ENCODE measurements at places on chromosomes 7 and 10. TPM values are rescaled to one million over a fixed set of nuclear protein-coding genes. Genes with fewer than 3 reads are reported as not detected.

HECW1 gene
- total RNA-seq = 0.77 TPM

WEE2 gene
- not detected for total RNA-seq

GRCh38 chr7:150994838-150995510, 4.2 kb downstream of the NOS3 start:
- no peak for DNase-seq
- H3K27ac ChIP-seq = no peak overlapping the region
- H3K27me3 ChIP-seq = no peaks in the 10 kb centered on the region
- H3K4me3 ChIP-seq = no peak overlapping the region
- H3K4me1 ChIP-seq = no peaks in the 10 kb centered on the region

GRCh38 chr10:18545621-18546305, 105.6 kb downstream of the NSUN6 start:
- H3K27ac ChIP-seq = no peak overlapping the region
- no peaks in the 10 kb centered on the region for H3K27me3 ChIP-seq
- H3K36me3 ChIP-seq = no peaks in the 10 kb centered on the region
- no peaks in the 10 kb centered on the region for H3K4me1 ChIP-seq
- DNase-seq = no peak

DNA sequence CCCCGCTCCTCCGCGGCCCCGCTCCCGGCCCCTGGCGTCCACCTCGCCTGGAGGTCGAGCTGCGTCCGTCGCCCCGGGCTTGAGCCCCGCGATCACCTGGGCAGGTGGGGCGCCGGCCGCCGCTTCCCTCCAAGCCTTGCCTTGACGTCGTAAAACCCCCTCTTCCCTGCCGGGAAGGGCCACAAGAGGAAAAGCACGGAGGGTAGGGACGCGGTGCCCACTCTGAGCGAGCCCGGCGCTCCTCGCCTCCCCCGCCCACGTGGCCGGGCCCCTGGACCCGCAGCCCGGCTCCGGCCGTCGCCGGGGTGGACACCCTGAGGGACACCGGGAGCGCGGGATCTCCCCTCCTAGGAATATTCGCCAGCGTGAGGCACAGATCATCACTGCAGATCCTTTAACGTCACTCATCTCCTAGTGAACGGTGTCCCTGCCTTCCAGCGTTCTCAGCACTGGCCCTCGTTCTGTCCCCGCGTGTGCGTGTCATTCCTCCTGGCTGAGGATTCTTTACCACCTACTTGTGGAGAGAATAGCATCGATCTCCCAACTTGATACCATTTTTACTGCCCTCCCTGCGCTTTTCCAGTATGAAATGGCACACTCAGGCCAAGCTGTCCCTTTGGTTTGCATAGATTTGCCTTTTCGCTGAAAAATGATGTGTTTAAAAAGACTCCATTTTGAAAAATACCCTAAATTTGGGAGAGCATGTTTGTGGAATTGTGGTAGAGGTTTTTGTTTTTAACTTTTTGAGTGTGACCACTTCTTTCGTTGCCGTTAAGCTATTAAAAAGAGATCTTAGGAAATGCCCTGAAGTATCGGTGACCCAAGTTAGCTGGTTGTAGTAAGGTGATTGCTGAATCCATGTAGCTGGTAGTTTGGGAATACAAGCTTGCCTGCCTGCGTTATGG, 649 bp downstream of the ACTR3B start:
- H3K36me3 ChIP-seq = no peaks in the 10 kb centered on the region
- H3K27ac ChIP-seq = peak overlapping the region; percentile 84
- peaks cover 16% of the 10 kb centered on the region for H3K4me1 ChIP-seq
- H3K4me3 ChIP-seq = peak overlapping the region; percentile 96

DNA sequence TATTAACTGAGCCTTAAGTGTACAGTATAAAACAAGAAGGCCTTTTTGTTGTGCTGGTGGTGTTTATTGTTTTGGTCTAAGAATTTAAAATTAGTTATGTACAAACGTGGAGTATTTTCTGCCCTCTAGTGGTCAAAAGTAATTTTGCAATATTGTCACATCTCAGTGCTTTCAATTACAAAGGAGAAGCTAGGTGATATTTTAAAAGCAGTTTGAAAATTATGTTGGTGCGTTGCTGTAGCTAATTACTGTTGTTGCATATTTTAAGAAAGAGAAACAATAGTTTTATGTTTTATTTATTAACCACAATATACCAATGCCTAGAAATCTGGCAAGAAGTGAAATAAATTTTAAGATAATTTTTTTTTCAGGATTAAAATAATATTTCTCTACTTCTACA, 11.4 kb downstream of the NPVF start:
- no peaks in the 10 kb centered on the region for H3K36me3 ChIP-seq
- H3K4me1 ChIP-seq = no peaks in the 10 kb centered on the region
- H3K27ac ChIP-seq = no peak overlapping the region
- peaks cover 14% of the 10 kb centered on the region for H3K27me3 ChIP-seq

DNA sequence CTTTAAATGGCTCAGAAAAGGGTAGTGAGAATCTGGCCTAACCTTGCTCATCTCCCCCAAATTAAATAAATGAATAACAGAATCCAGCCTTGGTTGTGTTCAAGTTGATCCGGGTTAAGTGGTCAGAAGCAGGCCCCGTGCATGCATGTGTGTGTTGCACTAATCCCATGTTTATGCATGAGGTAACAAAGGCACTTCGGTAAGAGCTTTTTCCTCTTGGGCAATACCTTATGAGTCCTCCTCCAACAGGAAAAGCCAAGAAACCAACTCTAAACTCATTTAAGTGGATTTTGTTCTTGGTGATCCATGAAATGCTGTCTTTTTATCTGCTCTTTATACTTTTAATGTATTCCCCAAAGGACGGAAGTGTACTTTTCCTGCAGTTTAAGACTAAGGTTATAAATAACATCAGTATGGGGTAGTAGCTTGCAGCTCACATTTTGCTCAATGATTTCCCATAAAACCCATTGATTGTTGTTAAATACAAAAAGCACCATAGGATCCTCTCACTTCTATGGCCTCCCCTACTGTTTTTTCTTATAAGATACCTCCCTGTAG, 104.9 kb upstream of the YAE1 start:
- no peak overlapping the region for H3K4me3 ChIP-seq
- H3K4me1 ChIP-seq = peaks cover 4% of the 10 kb centered on the region
- peaks cover 8% of the 10 kb centered on the region for H3K27me3 ChIP-seq
- DNase-seq = no peak
- no peaks in the 10 kb centered on the region for H3K36me3 ChIP-seq

DNA sequence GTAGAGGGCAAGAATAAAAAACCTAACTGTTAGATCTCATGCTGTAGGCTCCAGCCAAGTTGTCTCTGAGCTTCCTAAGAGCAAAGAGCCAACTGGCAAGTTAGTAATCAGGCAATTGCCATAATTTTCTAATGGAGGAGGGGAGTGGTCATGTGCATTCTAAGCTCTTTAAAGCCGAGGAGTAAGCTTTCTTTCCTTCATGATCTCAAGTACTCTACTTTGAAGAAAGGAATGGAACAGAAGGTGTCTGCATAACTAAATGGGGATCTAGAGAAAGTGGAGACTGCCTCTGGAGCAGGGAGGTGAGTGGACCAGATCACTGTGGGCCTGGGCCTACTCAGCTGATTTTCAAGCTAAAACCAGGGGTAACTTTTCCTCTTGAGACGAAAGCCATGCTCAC, 37.7 kb upstream of the TOMM7 start:
- no peak for DNase-seq
- peaks cover 16% of the 10 kb centered on the region for H3K36me3 ChIP-seq
- H3K4me1 ChIP-seq = peaks cover 30% of the 10 kb centered on the region
- no peak overlapping the region for H3K27ac ChIP-seq
- no peaks in the 10 kb centered on the region for H3K27me3 ChIP-seq
- H3K4me3 ChIP-seq = no peak overlapping the region

Measured in Panc1 (cell line).